ENCODE measurements at places on chromosomes 7 and 10. TPM values are rescaled to one million over a fixed set of nuclear protein-coding genes. Genes with fewer than 3 reads are reported as not detected.

The MIOS gene
- polyA plus RNA-seq: 17.0 TPM

The GFRA1 gene
- 0.81 TPM for polyA plus RNA-seq

The ZNF25 gene
- polyA plus RNA-seq: 4.3 TPM

The LAMB4 gene
- 0.68 TPM for polyA plus RNA-seq

The PON1 gene
- polyA plus RNA-seq: 0.30 TPM

The PRR15 gene
- 50.3 TPM for polyA plus RNA-seq

The NPSR1 gene
- not detected for polyA plus RNA-seq

The SCIN gene
- polyA plus RNA-seq: 49.2 TPM

The SLC16A12 gene
- 0.15 TPM for polyA plus RNA-seq

The UNCX gene
- not detected for polyA plus RNA-seq

The CFTR gene
- polyA plus RNA-seq: 1.7 TPM

The PDE6C gene
- polyA plus RNA-seq: not detected

The PPP1R17 gene
- polyA plus RNA-seq: not detected

The FAM24B gene
- 3.1 TPM for polyA plus RNA-seq

The SH3PXD2A gene
- 24.7 TPM for polyA plus RNA-seq

The CCDC172 gene
- not detected for polyA plus RNA-seq

The UCN3 gene
- 0.25 TPM for polyA plus RNA-seq

The NPFFR1 gene
- polyA plus RNA-seq: 0.05 TPM

The RHOBTB1 gene
- polyA plus RNA-seq: 21.4 TPM

The EN2 gene
- 0.03 TPM for polyA plus RNA-seq

All from stomach (tissue), 19 donors.